ENCODE measurements at places on chromosomes 1 and 21.

GRCh38 chr1:63758791-63759190, 15.0 kb upstream of the ROR1 start:
- no peak for DNase-seq

GRCh38 chr1:205514211-205515142, 10.0 kb downstream of the CDK18 start:
- DNase-seq: no peak

GRCh38 chr1:101264697-101265096, 27.9 kb downstream of the S1PR1 start:
- DNase-seq: no peak

GRCh38 chr1:54569339-54569738, 21.3 kb downstream of the ACOT11 start:
- no peak for DNase-seq

GRCh38 chr21:24369746-24370145, 1237.5 kb downstream of the MRPL39 start:
- DNase-seq: no peak

- no peak for DNase-seq
Observed at GRCh38 chr1:226019572-226019971, 20.4 kb upstream of the SDE2 start.

DNA sequence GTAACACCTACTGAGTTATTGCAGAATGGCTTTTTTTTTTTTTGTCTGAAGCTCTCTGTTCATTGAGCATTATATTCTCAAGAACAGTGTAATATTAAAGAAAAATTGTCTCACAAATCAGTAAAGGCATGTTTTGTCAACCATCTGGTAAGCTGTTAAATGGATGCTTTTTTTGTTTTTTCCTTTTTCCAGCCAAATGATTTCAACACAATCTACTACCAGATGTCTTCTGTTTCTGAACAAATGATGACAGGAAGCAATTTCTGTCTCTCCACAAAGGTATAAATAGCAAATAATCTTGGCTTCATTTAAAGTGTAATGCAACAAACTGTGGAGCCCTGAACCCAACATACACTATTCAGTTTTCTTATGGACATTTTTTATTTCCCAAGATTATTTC, 78.6 kb upstream of the RGS2 start:
- no peak for DNase-seq

- DNase-seq: no peak
Observed at GRCh38 chr1:81725823-81726222, 74.9 kb upstream of the ADGRL2 start.

GRCh38 chr1:219963432-219963831, 35.1 kb upstream of the SLC30A10 start:
- DNase-seq: no peak

GRCh38 chr1:167229719-167230385, 9.2 kb downstream of the POU2F1 start:
- no peak for DNase-seq

DNA sequence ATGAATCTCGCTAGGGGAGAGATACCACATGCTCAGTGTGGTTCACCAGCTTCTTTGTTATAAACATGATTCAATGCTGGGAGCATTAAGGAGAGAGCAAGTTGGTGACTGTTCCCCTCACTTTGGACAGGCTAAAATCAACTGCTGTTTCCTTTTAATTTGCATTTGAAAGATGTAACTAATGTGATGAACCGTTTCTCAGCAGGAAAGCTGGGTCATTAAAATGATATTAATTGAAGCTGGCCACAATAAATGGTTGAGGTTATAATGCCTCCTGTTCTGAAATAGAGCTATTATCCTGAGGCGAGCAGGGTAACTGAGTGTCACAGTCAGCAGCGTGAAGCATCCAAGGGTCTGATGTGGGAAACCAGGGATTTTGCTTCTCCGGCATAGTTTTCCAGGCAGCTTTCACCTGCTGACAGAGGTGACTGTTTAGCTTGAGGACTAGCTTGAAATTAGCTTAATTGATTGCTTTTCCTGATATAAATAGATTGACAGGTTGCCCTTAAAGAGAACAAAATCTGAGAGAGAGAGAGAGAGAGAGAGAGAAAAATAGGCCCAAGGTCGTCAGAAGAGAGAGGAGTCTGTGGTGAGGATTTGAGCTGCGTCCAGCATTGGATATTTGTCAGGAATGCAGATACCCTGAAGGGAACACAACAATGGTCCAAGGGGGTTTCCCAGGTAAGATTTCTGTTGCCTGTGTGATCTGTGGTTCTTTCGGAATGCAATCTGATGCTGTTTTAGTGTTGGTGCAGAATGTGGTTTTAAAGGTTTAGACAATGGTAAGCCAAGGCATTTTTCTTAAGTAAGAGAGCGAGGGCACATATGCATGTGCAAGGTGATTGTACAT, 209.7 kb downstream of the PATJ start:
- DNase-seq: no peak

DNA sequence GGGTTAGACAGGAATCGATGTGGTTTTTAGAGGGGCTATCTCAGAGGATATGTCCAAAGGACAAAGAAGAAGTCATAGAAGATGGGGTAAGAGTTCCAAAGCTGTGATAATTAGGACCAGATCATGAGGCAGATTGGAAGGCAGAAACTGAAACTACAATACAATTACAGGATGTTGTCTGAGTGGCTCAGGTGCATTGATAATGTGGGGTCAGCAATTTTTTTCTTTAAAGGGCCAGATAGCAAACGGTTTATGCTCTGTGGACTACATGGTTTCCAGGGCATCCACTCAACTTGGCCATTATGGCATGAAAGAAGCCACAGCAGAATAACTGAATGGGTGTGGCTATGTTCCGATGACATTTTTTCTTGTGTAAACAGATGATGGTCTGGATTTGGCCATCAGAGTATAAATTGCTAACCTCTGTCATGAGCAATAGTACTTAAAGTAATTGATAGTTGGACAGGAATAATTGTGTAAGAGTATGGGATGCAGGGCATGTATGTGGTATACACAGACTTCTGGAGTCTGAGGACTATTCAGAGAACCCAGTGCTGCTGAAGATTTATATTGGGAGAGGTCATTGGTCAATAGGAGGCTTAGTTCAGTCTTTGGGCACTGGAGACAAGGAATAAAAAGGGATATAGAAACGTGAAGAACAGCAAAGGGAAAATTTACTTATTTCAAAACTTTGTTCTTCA, 198.4 kb upstream of the ADGRL4 start:
- DNase-seq: no peak

- no peak for DNase-seq
Observed at GRCh38 chr1:85822696-85823095, 114.5 kb upstream of the ZNHIT6 start.

- DNase-seq: no peak
Observed at GRCh38 chr1:90561911-90562310, 155.2 kb downstream of the BARHL2 start.

DNA sequence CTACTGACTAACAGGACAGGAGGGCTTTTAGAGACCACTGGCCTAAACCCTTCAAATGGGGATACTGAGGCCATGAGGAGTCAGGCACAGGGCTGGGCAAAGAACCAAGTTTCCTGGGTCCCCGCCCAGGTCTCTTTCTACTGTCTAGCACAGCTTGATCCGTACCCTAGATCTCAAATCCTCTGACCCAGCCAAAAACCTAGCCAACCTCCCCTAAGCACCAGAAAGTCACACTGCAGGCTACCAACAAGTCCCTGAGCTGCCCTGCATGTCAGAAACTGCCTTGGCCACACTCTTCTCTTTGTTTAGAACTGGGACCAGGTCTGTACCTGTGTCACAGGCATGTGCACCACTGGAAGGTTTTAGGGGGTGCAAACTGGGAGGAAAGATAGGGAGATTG, 33.6 kb downstream of the AHDC1 start:
- DNase-seq: no peak

- no peak for DNase-seq
Observed at GRCh38 chr1:87535551-87535950, 206.9 kb downstream of the LMO4 start.

DNA sequence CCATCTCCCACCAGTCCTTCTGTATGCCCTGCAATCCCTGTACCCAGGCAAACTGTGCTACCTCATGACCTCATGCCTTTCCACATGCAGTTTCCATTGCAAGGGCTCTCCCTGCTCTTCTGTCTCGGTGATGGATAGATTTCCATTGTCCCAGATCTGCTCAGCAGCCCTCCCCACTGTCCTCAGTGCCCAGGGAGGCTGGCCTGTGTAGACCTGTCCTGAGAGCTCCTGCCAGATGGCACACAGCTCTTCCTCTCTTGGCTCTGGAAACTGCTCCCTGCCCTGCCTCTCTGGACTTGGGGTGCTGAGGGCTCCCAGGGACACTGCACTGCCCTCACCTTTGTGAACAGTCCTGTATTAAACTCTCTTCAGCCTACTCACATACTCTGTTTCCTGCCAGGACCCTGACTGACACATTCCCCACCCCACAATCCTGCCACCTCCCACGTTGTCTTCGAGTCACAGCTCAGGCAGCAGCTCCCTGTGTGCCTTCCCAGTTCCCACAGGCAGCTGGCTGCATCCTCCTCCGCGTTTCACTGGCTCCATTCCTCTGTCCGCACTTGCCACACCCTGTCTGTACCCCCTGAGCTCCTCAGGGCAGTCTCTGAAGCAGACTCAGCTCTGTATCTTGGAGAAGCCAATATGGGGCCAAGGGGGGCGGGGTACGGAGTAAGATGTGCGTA, 57.0 kb downstream of the SPATA46 start:
- DNase-seq: no peak

DNA sequence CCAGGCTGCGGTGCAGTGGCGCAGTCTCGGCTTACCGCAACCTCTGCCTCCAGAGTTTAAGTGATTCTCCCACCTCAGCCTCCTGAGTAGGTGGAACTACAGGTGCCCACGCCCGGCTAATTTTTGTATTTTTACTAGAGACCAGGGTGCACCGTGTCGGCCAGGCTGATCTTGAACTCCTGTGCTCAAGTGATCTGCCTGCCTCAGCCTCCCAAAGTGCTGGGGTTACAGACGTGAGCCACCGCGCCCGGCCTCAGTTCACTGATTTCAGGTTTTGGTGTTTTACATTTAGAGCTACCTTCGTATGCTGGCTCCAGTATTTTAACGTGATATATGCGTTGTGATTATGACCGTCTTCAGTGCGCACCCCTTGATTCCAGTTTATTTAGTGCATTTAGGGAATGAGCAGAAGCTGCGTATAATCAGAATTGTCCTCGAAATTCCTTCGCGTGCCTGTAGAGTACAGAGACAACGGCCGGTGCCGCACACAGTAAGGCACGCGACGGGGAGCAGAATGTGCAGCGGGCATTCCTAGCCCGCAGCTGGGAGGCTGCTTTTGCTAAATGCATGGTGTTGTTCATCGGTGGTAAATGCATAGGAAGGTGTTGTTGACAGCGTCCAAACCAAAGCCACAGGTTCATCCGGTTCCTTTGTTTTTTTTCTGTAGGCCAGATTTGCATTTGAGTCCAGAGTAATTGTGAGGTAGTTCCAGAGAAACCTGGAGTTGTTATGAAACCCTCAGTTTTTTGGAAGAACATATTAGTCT, 48.9 kb upstream of the DIP2A start:
- DNase-seq: no peak

- no peak for DNase-seq
Observed at GRCh38 chr1:210129759-210130158, 102.8 kb upstream of the SERTAD4 start.

GRCh38 chr1:235161685-235162327, 756 bp upstream of the RBM34 start:
- DNase-seq: no peak

GRCh38 chr1:32897082-32898049, 3.8 kb downstream of the TMEM54 start:
- no peak for DNase-seq

DNA sequence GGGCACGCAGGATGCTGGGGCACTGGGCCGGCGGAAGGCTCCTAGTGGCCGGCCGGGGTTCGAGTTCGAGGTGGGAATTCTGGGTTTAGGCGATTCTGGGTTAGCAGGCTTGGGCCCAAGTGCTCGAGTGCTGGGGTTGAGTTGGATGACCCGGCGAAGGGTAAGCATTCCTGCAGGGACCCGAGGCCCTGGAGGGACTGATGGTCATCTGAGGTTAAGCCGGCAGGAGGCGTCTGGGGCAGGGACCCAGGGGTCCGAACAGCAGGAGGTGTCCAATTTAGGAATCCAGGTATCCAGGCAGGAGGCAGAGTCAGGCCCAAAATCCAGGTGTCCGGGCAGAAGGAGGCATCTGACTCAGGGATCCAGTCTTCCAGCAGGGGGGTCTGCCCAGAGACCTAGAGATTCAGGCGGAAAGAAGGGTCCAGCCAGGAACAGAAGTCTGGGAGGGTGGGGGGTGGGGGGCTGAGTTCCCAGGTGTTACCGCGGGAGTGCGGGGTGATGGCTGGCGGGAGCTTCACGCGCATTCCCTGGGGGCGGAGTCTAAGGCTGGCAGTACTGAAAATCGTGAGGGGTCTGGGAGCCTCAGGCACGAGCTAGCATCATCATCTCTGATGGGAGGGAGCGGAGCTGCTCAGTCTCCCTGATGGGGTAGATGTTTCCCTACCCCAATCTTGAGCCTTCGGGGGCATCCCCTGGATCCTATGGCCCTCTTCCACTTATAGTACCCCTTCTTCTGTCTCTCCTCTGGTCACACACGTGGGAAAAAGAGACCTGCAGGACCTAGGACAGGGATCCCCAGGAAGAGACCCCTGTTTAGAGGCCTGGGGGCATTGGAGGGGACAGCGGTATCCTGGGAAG, 585 bp downstream of the GPR3 start:
- no peak for DNase-seq

GRCh38 chr21:17931080-17931479, 111.9 kb upstream of the C21orf91 start:
- DNase-seq: no peak

DNA sequence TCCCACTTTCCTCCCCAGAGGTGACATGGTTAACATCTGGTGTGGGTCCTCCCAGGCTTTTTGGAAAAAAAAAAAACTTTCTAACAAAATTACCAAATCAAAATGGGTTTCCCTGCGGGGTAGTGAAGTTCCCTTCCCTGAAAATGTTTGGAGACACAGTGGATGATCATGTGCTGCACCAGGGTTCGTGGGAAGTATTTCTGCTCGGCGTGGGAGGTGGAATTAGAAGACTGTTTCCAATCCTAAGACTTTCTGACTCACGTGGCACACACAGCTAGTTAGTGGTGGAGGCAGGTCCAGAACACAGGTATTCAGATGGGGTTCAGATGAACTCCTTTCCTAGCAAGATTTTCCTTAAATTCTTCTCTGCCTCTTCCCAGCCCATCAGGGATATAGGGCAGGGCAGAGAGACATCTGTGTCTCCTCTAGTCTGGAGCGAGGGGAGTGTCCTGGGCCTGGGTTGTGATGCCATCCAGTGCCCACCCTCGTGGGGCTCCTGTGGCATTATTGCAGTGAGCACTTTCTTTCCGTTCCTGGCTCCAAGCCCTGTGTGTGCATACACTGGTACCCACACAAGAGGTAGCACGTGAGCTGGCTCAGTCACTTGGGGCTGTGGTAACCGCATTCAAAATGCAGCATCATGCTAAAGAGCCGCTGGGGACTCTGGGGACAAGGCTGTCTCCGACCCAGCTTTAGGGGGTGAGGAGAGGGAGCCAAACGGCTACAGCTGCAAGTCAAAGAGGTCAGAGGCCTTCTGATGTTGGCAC, 27.5 kb downstream of the KCNC4 start:
- DNase-seq: no peak

DNA sequence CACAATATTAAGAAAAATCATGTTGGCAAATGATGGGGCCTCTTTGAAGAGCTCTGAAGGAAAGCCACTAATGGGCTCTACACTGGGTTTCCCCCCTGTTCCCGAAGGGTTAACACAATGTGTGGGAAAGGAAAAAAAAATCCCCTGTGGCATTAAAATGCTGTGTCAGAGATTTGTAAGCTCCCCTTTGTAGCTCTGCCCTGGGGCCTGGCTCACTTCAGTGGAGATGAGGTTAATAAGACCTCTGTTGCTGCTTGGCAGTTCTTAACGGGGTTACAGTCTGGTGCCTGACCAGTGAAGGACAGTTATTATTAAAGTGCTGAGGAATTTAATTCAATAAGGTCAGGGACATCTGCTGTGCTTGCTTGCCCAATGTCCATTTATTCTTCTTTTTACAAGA, 129.7 kb upstream of the UBE2U start:
- no peak for DNase-seq

Data from stimulated activated CD8-positive, alpha-beta memory T cell treated with anti-CD3 and anti-CD28 coated beads, Interleukin-12 subunit alpha, Interleukin-12 subunit beta, amount 100 ng/mL, for 4 hours (primary cell).